ENCODE measurements at places on chromosomes 16 and 17.
A peak's percentile ranks its signal among the peaks of the same experiment; 100 is the strongest.

- H3K27ac ChIP-seq, result no peak overlapping the region
- DNase-seq, result no peak
- no peaks in the 10 kb centered on the region for H3K27me3 ChIP-seq
- H3K4me1 ChIP-seq, result peaks cover 28% of the 10 kb centered on the region
- H3K4me3 ChIP-seq, result no peak overlapping the region
Measured at GRCh38 chr16:69322343-69322742, 8.0 kb downstream of the PDF start.

DNA sequence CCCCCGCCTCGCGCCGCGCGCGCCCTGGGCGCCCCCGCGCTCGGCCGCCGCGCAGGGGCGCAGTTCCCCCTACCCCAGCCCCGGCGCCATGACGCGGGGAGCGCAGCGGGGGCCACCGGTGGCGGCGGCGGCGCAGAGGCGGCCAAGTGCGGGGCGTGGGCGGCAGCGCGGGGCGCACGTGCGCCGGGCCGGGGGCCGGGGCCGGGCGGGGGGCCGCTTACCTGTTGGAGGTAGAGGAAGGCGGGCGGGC lies 108.3 kb downstream of the ENGASE start:
- no peak for DNase-seq
- H3K27me3 ChIP-seq, result peaks cover 5% of the 10 kb centered on the region
- H3K4me3 ChIP-seq, result no peak overlapping the region
- H3K27ac ChIP-seq, result no peak overlapping the region
- no peaks in the 10 kb centered on the region for H3K4me1 ChIP-seq

DNA sequence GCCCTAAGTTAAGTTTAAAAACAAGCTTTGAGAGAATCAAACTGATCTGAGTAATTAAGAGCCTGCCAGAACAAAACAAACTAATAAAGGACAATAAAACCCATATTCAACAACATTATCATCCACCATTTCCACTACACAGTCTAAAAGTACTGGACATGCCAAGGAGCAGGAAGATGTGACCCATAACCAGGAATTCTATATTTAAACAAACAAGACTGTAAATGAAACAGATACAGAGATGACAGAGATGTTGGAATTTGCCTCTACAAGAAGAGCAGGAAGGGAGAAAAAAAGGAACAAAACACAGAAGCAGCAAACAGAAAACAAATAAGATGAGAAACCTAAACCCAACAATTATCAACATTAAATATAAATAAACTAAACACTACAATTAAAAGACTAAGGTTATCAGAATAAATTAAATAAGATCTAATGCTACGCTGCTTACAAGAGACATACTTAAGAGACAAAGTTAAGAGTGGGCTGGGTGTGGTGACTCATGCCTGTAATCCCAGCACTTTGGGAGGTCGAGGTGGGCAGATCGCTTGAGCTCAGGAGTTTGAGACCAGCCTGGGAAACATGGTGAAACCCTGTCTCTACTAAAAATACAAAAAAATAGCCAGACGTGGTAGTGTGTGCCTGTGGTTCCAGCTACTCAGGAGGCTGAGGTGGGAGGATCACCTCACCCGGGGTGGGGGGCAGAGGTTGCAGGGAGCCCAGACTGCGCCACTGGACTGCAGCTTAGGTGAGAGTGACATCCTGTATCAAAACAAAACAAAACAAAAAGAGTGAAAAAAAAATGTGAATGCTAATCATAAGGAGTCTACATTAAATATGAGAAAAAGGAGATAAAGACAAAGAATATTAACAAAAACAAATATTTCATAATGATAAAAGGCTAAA lies 50.6 kb downstream of the CREBBP start:
- no peaks in the 10 kb centered on the region for H3K27me3 ChIP-seq
- peaks cover 24% of the 10 kb centered on the region for H3K36me3 ChIP-seq
- H3K27ac ChIP-seq, result no peak overlapping the region
- DNase-seq, result no peak
- no peak overlapping the region for H3K4me3 ChIP-seq

- no peak overlapping the region for H3K4me3 ChIP-seq
- no peaks in the 10 kb centered on the region for H3K27me3 ChIP-seq
- H3K36me3 ChIP-seq, result no peaks in the 10 kb centered on the region
- H3K27ac ChIP-seq, result no peak overlapping the region
Measured at GRCh38 chr16:51150165-51150887, 744 bp downstream of the SALL1 start.

DNA sequence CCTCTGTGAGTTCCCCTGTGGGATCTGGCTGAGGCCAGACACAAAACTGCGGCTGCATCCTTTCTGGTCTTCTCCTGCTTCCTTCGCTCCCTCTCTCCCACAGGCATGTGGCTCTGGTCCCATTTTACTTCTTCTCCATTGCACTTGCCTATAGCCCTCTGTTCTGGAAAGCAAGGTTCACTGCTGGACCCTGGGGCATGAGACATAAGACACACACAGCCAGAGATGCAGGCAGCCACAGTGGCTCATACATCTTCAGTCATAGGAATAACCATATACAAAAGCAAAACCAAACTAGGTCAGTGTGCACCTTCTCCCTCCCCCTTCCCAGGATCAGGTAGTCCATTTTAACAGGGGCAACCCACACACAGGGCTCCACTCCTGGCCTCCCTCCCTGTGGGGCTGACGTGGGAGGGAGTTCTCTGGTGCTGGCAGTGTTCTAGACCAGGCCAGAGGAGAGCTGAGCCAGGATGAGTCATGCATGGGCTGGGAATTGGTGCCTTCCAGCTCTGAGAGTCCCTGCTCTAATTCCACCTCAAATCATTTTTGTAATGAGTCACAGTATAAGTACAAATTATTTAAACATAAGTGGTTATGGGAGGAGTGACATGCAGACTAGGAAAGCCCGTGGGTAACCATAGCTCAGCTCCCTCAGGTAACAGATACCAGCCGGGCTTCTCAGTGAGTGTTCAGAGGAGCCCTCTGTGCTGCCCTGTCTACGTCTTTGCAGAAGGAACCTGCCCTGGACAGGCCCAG lies 58.0 kb downstream of the ASIC2 start:
- no peak for DNase-seq
- H3K4me3 ChIP-seq, result no peak overlapping the region

GRCh38 chr17:55661963-55662834 lies 60.5 kb downstream of the TMEM100 start:
- DNase-seq, result no peak
- H3K27ac ChIP-seq, result no peak overlapping the region
- H3K36me3 ChIP-seq, result no peaks in the 10 kb centered on the region
- H3K27me3 ChIP-seq, result no peaks in the 10 kb centered on the region
- H3K4me3 ChIP-seq, result no peak overlapping the region

DNA sequence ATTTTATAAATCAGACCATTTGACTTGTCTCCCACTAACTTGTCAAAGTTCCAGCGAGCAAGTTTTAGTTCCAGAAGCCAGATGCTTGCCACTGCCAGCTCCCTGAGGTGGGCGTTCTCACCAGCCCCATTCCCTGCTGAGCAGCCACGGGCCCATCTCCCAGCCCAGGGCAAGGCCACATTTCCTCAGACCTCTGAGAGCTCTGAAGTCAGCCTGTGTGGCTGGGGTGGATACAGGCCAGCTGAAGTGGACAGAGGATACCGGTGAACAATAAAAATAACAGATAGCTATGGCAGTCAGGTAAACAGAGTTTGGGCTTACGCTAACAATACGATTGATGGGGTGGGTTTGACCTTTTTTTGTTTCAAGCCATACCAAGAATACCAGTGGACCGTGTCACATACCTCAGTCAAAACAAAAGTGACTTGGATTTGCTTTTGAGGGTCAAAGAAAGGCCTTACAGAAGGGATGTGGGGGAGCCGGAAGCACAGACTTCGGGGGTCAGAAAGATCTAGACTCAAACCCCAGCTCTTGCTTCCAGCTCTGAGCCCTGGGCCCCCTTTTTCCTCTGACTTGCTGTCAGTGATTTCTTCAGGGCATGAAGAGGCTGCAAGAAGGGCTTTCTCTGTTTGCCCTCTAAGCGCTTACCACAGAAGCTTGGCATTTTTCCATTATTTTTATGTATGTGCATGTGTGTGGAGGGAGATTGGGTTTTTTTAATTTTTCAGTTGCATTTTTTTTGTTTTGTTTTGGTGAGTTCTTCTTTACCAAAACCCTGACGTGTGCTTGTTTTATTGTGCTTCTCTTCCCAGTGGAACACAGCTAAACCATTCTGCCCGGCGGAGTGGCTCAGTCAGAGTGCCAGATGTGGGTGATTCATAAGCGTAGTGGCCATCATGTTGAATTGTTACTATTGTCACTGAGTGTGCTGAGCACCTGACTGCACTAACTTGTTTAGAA lies 109.9 kb downstream of the GNAO1 start:
- H3K36me3 ChIP-seq, result peaks cover 12% of the 10 kb centered on the region
- H3K27ac ChIP-seq, result peak overlapping the region; percentile 22
- H3K4me1 ChIP-seq, result peaks cover 5% of the 10 kb centered on the region
- no peak for DNase-seq

DNA sequence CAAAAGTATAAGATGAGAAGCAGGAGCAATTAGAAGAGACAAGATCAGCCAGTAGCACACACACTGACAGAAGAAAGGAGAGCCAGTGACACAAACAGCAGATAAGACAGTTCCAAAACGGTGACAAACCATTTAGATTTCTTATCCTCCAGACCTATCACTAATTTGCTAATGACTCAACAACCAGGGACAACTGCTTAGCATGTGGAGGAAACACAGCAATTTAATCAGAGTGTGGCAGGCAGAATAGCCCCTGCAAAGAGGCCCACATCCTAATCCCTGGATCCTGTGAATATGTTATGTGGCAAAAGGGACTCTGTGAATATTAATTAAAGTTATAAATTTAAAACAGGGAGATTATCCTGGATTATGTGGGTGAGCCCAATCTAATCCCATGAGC lies 81.1 kb downstream of the CACNG1 start:
- peaks cover 80% of the 10 kb centered on the region for H3K36me3 ChIP-seq
- no peaks in the 10 kb centered on the region for H3K27me3 ChIP-seq
- H3K4me1 ChIP-seq, result no peaks in the 10 kb centered on the region
- DNase-seq, result no peak
- H3K27ac ChIP-seq, result no peak overlapping the region

DNA sequence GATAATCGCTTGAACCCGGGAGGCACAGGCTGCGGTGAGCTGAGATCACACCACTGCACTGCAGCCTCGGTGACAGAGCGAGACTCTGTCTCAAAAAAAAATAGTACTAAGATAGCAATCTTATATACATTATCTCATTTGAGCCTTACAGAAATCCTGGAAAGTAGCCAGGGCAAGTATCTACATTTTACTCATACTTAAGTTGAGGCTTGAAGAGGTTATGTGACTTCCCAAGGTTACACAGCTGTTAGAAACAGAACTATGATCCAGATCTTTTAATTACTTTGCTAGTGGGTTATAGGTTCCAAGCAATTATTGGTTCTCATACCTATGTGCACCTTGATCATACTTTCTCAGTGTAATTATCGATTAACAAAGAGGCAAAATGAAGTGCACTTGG lies 15.4 kb downstream of the C17orf78 start:
- no peaks in the 10 kb centered on the region for H3K4me1 ChIP-seq
- H3K27ac ChIP-seq, result no peak overlapping the region
- H3K36me3 ChIP-seq, result no peaks in the 10 kb centered on the region
- H3K4me3 ChIP-seq, result no peak overlapping the region

DNA sequence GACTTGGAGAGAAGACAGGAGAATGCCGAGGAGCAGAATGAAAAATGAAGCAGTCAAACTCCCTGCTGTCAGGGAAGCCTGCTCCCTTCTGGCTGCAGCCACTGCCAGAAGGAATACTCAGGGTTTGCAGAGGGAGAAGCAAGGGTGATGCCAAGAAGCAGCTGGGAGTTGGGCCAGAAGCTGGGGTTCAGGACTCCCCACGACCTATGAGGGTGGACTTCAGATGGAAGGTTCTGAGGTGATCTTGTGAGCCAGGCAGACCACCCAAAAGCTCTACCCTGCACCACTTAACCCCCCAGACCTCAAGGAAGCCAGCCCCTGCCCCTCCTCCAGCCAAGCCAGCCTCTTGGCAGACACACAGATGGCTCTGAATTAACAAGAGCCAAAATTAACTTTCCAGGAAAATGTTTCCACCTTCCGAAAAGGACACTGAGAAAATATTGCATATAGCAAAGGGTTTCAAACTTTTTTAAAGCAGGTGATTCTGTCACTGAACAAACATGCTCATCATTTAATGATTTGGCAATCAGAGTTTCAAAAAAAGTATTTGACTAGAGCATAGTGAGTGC lies 126.0 kb upstream of the ERCC4 start:
- H3K27me3 ChIP-seq, result no peaks in the 10 kb centered on the region
- H3K4me3 ChIP-seq, result no peak overlapping the region
- H3K36me3 ChIP-seq, result no peaks in the 10 kb centered on the region
- no peaks in the 10 kb centered on the region for H3K4me1 ChIP-seq
- H3K27ac ChIP-seq, result no peak overlapping the region

- peaks cover 74% of the 10 kb centered on the region for H3K4me1 ChIP-seq
- H3K36me3 ChIP-seq, result peaks cover 15% of the 10 kb centered on the region
- peak overlapping the region; percentile 71 for H3K4me3 ChIP-seq
- H3K27me3 ChIP-seq, result no peaks in the 10 kb centered on the region
- peak; percentile 66 for DNase-seq
Measured at GRCh38 chr17:78127239-78127887, 1.2 kb downstream of the TMC6 start.

All from DND-41 (cell line).